ENCODE measurements at places on chromosomes 12 and 14.

DNA sequence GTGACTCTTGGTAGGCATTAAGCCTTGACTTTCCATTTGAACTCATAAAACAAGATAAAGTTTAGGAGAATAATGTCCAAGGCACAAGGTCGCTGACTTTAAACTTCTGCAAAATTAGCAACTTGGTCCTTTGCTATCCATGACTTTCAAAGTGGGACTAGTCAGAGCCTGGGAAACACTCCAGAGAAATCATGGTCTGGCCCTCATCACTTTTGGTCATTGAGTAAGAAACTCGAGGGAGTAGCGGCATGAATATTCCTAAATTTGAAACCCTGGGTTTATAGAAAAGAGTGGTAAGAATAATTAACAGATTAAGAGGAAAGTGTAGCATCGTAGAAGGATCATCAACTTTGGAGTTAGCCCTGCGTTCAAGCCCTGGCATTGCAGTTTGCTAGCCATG lies 16.9 kb upstream of the APPL2 start:
- DNase-seq, result no peak

- DNase-seq, result no peak
Observed at GRCh38 chr14:100899884-100900771, 3.4 kb downstream of the RTL1 start.

GRCh38 chr12:111451649-111452129 lies 46.0 kb downstream of the SH2B3 start:
- DNase-seq, result no peak

DNA sequence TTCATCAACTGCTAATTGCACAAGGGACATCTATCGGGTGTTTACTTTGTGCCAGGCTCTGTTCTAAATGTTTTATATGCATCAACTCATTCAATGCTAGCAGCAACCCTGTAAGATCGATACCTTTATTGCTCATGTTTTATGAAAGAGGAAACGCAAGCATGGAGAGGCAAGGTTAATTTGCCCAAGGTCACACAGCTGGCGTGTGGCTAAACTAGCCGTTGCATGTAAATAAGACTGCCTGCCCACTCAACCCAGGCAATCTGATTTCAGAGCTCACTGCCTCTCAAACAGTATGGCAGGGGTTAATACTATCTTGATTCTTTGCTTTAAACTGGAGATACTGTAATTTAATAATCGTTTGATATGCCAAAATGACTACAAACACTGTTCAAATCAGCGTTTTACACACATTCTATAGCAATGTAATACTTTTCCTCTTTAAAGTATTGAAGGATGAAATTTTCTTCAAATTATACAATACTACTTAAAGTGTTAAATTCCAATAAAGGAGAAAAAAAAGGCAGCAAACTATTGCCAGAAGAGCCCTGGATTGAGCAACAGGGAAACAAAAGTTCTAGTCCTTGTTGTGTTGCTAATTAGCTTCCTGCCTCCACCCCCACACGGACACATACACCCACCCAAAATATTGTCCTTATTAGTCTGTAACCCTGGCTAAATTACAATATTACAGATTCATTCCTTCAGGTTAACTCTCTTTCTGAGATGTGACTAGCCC lies 39.1 kb upstream of the DHRS7 start:
- no peak for DNase-seq

DNA sequence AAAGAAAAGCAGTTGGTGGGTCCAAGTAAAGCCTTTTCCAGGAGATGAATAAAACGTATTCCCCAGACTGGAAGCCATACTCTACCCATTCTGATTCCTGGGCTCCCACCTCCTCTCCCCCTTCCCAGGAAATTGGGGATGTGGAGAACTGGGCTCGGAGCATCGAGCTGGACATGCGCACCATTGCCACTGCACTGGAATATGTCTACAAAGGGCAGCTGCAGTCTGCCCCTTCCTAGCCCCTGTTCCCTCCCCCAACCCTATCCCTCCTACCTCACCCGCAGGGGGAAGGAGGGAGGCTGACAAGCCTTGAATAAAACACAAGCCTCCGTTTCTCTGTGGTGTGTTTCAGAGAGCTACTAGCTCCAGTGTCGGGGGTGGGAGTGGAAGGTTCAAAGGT lies 822 bp upstream of the RDH5 start:
- no peak for DNase-seq

DNA sequence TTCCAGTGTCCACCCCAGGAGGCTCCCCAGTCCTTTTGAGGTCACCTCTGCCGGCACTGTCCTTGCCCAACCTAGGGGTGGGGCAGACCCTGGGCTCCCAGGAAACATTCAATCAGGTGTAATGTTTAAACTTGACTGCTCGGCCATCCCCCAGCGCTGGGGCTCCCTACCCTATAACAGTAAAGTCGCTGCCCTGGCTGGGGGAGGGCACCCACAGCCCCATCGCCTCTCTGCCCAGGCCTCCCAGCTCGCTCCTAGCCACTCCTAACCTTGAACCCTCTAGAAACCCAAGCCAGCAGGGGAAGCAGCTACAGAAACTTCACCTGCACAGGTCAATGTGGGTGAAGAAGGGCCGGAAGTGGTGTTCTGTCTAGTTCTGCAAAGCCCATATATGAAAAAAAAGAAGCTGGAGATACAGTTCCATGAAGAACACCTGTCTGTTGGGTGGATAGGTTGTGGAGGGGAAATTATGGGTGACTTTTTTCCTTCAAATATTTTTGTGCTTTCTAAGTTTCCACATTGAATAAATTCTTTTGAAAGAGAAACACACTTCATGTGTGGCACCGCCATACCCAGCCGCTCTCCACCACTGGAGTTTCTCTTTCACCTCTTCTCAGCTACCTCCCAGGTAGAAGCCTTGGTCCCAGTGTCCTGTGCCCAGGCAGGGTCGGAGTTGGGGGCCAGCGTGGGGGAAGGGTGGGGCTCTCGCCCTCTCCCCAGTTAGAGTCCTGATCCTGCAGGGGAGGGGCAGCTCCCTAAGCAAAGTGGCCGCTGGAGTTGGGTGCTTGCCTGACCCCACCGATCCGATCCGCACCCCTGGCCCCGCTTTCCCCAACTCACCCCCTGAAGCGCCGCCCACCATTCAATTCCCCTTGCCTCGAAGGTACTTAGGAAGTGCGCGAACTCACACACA lies 1.1 kb downstream of the CLMN start:
- DNase-seq, result no peak

GRCh38 chr12:12214201-12214600 lies 52.6 kb downstream of the LRP6 start:
- no peak for DNase-seq

GRCh38 chr12:63294327-63294632 lies 143.3 kb upstream of the AVPR1A start:
- DNase-seq, result no peak

GRCh38 chr14:69606258-69607184 lies 4.9 kb upstream of the SUSD6 start:
- DNase-seq, result no peak

- DNase-seq, result no peak
Observed at GRCh38 chr14:20680843-20681347, 3.5 kb upstream of the RNASE4 start.

DNA sequence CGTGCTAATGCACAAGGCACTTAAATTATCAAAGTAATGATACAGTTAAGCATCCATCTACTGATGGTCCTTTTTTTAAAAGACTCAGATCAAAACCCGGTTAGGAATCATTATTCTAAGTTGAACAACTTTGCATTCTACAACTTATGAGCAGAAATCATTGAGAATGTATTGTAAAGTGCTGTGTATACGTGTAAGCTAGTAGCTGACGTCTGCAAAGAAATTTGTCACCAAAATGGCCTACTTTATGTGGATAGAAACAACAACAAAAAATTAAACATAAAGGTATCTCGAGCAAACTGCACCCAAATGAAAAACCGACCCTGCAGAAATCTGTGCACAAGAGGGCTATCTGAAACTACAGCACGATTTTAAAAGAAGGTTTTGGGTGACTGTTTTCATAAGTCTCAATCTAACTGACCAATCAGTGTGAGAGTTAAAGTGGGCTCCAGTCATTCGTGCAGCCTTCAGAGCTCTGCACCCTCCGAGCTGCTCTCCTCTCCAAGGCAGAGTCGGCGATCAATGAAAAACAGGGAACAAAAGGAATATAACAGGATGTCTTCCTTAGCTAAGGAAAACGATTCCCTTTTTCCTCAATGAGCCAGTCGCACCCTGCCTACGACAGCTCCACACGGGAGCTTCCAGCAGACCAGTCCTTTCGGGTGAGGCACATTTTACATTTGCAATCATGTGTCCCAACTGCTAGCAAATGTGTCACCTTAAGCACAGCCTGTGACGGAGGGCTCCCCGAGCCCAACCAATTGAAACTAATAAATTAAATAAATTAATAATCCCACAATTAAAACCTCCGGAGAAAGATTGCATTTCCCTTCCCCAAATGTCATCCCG lies 200.7 kb upstream of the FOXN3 start:
- DNase-seq, result no peak

DNA sequence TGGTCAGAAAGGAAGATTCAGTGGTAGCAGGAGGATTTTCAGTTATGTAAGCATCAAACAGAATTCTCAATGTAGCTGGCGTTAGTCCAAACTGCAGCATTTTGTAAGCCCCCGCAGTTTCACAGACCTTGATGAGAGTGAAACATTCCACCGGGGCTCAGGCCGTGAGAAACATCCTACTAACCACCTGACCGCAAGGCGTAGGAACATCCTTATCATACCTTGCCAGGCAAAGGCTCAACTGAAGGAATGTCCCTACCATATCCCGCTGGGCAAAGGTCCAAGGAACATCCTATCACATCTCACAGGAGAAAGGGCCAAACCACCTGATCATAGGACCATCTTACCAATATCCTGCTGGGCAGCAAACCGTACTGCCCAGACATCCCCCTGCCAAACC lies 624.8 kb upstream of the TMEM132C start:
- DNase-seq, result no peak

DNA sequence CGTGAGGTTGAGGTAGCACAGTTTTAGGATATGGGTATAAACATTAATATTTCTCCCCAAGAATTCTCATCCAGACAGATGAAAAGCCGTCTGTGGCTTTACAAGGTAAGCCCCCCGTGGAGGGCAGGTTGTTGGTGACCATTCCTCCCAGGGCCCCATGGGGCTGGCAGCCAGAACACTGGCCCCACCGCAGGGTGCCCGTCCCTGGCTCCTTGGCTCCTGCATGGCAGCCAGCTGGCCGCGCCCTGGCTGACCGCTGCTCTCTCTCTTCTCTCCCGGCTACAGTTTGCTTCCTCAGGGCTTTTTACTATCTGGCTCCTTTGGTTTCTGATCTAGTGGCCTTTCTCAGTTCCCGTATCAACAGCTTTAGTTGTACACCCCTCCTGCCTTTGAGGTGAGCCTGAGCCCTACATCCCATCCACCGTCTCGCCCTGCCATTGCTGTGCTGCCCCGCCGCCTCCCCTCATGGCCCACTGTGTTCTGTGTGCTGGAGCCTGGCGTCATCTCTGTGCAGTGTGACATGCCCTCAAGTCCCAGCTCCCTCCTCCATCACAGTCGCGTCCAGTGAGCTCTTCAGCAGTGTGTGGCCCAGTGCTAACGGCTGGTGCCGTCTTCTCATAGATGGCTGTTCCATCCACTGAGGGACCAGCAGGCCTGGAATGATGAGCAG lies 25.8 kb downstream of the RAB35 start:
- no peak for DNase-seq

- peak; percentile 78 for DNase-seq
Observed at GRCh38 chr12:57087010-57087690, 1.8 kb upstream of the NAB2 start.

DNA sequence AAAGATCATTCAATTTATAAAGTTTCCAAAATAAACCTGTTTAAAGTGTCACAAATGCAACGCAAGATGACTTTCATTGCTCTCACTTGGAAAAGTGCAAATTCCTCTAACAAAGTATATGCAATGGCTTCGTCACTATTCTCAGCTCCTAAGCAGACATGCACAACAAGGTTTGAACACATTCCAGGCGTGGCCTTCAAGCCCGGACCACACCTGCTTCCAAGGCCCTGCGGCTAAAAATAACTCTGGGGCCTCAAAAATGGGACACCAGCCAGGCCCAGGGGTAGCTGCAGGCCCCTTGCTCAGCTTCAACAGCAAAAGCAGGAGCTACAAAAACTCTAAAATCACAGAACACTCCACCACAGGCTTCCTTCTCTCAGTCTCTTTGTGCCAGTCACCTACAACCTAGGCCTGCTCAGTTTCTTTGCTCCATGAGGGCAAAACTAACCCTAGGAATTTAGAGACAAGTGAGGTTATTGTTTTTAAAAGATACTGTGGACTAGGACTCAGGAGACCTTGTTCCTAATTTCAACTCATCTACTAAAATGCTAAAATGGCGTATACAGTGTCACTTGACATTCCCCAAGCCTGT lies 29.3 kb downstream of the DUSP16 start:
- DNase-seq, result no peak

- no peak for DNase-seq
Observed at GRCh38 chr12:69161829-69162228, 77.5 kb upstream of the CPSF6 start.

DNA sequence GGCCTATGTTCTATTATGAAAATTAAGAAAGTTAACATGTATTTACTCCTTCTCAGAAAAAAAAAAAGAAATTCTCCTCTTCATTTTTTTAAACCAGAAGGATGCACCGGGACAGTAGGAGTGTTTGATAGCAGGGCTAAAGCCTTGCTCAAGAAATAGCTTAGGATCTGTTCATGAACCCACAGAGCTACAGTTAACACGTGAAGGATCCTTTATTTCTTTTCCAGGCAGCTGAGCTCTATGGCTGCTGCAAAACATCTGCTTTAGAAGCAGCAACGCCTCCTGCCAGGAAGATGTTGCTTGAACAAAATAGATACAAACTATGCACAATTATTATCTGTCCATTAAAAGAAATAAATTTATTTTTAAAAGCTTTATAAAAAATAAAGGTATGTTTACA lies 254.8 kb downstream of the PRKD1 start:
- DNase-seq, result no peak

DNA sequence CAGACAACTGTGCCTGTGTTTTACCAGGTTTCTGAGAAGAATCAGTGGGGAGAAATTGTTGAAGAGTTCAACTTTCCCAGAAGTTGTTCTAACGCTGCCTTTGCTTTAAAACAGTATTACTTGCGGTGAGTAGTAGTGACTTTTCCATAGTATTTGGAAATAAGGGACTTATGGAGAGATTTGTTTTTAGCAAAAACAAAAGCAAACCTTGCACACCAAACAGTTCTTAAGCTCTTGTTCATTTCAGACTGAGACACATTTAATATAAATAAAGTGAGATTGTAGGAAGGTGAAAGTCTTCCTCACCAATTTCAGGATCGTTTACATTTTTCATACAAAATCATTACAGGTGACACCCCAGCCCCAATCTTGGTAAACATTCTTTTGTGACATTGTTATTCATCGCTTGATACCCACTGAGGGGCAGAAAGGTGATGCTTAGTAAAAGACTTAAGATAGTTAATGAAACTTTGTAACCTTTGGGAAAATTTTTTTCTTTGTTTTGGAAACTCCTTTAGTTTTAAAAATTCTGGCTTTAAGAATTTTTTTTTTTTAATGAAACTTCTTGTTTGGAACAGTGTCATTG lies 1.8 kb downstream of the ARID2 start:
- no peak for DNase-seq

GRCh38 chr12:10197879-10198278 lies 14.8 kb upstream of the GABARAPL1 start:
- DNase-seq, result no peak

DNA sequence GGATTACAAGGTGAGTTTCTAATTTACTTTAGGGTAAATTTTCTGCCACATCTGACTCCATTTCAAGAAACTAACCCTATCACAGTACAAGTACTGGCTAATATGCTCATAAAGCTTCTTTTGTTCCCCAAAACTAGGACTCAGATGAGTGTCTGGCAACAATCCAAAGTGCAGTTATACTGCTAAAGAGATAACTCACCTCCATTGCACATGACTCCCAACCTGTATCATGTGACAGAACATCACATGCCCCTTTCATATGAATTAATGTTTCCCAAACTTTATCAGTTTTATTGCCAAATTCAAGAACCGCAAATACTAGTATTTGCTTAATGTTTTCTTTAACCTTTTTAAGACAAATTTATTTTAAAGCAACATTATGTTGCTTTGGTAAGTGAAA lies 3.9 kb upstream of the PPP1R12A start:
- DNase-seq, result no peak
